ENCODE measurements at places on chromosomes 1 and 21.

GRCh38 chr1:202571719-202572339 is 138.4 kb downstream of the SYT2 start:
- no peak for DNase-seq

DNA sequence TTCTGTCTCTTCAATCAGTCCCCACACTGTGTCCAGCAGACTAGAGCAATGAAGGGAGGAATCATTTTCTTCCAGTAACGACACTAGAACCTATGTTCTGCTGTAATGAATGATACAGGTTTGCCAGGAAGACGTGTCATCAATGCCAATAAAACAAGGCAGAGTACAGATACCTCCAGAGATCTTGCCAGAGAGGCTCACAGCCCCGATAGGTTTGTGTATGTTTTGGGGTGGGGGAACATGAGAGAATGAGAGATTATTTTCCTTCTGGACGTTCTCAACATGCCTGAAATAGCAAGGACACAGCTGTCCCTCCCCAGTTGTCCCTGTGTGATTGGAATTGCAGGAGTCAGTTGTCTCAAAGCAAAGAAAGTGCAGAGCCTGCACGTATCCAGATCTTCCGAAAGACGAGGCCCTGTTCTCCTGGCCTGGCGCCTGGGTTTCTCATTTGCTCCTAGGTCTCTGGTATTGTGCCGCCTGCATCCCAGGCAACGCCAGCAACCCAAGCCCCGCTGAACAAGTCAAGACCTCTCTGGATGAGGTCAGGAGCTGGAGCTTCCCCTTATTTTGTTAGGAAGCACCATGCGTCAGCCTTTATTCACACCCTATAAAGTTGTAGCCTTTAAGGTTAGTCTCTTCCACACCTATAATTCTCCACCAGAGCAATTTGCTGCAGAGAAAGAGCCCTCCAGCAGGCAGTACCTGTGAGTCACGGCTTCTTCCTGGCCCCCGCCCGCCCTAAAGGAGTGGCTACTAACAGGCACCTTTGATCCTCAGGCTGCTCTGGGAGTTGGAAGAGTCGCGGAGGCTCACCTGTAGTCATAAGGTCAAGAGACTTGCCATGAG is 130.5 kb downstream of the TOMM20 start:
- peak; percentile 6 for DNase-seq

DNA sequence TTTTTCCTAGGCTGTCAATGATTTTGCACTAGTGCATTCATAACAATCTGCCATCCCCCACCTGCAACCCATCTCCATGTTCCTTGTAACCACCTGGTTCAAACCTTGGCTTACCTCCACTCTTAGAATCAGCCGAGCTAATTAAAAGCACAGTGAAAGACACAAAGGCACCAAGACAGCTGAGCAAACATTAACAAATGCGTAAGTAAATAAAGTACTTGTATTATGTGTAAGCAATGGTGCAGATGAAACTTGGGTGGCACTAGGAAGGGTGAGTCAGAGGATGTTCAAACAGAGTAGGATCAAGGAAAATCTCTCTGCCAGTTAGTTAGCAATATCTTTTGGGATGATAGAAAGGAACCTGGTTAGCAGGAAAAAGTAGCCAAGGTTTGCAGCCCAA is 5.1 kb upstream of the FOXJ3 start:
- DNase-seq: no peak

GRCh38 chr1:53237638-53238037 is 680 bp downstream of the MAGOH start:
- no peak for DNase-seq

DNA sequence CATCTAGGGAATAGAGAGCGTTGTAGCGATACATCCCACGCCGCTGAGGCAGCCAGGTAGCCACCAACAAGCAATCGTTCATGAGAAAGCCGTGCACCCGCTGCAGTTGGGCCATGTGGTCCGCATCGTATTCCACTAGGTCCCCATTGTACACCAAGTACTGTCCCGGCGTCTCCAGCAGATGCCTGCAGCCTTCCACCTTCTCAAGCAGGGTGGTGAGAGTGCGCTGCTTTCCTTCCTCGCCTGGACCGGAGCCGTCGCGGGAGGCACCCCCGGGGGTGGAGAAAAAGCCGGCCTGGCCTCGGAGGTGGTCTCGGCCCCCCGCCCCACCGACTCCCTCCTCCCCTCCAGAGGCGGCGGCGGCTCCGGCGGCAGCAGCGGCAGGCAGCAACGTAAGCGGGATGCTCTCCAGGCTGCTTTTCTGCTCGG is 595 bp downstream of the EXOC8 start:
- DNase-seq: no peak

- no peak for DNase-seq
Observed at GRCh38 chr1:244239261-244239770, 188.2 kb downstream of the ZBTB18 start.

DNA sequence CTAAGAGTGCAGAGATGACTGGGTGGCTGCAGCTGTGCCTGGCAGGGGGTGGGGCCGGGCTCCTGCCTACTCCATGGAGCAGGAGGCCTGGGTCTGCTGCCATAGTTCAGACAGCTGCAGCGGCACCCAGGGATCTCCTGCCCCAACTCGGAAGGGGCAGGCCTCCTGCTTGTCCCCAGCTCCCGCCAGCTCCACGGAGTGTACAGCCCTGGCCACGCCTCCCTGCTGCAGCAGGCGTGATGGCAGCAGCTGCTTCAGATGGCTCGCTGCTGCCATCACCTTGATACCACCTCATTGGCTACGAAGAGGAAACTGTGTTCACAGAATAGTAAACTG is 35.9 kb downstream of the ACTL8 start:
- DNase-seq: no peak

DNA sequence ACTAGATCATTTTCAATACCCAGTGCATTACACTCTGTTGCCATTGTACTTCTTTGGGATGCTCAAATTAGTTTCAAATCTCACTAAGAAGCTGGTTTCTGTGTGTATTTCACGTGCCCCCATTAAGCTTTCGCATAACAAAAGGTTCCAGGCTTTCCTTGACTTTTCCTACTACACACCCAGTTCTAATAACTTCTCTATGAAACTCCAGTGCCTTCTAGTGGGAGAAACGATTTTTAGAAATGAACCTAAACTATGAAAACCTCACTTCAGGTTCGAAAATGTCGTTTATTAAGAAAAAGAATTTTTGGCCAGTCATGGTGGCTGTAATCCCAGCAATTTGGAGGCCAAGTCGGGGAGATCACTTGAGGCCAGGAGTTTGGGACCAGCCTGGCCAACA is 2.8 kb downstream of the CFHR4 start:
- DNase-seq: no peak

DNA sequence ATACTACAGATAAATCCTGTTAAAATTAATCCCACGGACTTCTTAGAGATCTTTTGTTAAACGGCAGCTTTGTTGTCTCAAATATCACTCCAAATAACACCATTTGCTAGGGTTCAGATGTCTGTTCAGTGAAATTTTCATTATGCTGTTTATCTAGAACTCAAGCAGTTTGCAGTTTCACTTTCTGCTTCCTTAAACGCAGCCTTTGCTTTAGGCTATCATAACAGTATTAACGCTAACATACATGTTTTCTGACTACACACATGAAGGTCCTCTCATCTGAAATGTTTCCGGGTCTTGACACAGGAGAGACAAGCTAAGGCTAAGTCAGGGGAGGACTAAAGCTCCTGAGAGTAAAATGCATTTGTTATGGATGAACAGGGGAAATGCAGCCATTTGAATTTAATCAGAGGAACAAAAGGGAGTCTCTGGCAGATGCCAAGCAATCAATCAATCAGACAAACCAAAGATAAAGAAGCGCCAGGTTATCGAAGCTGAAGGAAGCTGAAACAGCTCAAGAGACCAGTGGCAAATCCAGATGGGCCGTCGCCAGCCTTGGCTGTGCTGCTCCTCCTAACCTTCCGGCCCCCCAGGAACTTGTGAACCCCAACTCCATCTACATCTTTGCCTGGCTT is 16.9 kb downstream of the CCSAP start:
- no peak for DNase-seq

DNA sequence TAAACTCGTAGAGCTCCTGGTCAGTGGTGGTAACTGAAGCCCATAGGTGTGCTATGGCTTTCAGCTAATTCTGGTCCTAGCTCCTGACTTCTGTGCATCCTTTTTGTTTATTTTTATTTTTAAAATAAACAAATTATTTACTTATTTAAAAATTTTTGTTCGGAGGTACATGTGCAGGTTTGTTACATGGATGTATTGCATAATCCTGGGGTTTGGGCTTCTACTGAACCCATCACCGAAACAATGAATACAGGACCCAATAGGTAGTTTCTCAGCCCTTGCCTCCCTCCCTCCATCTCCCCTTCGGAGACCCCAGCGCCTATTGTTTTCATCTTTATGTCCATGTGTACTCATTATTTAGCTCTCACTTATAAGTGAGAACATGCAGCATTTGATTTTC is 143.8 kb downstream of the URB2 start:
- no peak for DNase-seq

GRCh38 chr1:220521778-220522177 is 6.2 kb upstream of the MARK1 start:
- no peak for DNase-seq

DNA sequence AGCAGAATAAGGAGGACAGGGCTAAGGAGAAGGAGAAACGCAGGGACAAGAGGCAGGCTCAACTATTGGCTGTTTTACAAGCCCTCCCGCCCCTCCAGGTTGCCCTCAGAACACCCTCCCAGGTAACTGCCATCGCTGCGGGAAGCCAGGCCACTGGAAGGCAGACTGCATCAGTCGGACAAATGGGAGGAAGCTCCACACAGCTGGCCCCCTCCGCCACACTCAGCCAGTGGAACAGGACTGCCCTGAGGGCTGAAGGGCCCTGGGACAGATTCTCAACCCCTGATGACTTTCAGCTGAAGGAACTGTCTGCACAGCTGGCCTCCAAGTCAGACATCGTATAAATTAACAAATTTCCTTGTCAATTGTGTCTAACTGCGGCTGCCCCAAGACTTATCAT is 21.8 kb downstream of the LRRC3 start:
- DNase-seq: no peak

DNA sequence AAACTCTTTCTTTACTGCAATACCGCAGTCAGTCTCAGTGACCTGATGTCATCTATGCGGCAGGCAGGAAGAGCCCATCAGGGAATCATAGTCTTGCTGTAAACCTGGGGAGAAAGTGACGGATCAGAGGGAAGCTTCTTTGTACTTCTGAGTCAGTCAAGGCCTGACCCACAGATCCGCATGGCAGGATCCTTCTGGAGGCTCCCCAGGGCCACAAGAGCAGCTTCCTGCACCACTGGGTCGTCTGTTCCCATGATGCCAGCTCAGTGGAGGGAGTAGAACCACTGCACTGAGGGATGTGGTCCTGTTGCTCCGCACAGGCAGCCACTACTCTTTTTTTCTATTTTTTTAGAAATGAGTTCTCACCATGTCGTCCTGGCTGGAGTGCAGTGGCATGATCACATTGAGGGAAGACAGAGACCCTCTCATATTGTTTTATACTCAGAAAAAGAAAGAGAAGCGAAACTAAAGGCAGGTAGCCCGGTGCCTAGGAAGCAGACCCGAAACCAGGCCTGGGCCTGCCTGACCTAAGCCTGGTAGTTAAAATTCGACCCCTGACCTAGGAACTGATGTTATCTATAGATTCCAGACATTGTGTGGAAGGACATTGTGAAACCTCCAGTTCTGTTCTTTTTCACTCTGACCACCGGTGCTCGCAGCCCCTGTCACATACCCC is 6.3 kb upstream of the ERVH48-1 start:
- no peak for DNase-seq

- no peak for DNase-seq
Observed at GRCh38 chr1:235100194-235100772, 28.4 kb downstream of the TOMM20 start.

DNA sequence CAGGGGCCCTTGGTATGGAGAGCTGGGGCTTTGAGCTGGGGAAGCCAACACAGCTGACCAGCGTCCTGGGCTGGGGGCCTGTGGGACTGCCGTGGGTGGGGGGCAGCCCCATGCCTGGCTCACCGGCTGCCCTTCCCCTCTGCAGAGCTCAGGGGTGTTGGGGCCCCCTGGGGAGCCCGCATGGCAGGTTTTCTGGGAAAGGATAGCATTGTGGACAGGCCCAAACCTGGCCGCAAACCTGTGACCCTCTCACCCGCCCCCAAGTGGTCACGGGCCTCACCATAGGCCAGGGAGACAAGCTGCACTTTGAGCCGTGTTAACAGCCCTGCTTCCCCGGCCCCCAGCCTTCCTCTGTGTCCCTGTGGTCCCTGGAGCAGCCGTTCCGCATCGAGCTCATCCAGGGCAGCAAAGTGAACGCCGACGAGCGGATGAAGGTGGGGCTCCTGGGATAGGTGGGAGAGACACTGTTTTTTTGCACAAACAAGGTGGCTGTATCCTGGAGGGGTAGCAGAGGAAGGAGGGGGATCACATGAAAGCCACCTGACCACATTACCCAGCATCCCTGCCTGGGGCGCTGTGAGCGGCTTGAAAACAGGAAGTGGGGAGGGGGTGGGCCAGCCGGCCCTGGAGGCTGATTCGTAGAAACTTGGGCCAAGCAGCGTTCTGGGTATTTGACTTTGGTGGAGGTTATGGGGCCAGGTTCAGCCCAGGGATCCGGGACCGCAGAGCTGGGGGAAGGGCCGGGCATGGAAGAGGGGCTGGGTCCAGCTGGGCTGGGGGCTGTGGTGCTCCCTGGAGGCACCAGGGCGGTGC is 65.9 kb downstream of the PIK3CD start:
- no peak for DNase-seq

DNA sequence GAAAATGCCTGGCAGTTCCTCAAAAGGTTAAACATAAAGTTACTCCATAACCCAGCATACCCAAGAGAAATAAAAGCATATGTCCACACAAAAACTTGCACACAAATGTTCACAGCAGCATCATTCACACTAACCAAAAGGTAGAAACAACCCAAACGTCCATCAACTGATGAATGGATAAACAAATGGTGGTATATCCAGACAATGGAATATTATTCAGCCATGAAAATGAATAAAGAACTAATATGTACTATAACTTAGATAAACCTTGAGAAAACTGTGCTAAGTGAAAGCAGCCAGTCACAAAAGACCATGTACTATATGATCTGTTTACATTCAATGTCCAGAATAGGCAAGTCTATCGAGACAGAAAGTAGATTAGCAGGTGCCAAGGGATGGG is 60.4 kb downstream of the CAMK2N1 start:
- DNase-seq: no peak

DNA sequence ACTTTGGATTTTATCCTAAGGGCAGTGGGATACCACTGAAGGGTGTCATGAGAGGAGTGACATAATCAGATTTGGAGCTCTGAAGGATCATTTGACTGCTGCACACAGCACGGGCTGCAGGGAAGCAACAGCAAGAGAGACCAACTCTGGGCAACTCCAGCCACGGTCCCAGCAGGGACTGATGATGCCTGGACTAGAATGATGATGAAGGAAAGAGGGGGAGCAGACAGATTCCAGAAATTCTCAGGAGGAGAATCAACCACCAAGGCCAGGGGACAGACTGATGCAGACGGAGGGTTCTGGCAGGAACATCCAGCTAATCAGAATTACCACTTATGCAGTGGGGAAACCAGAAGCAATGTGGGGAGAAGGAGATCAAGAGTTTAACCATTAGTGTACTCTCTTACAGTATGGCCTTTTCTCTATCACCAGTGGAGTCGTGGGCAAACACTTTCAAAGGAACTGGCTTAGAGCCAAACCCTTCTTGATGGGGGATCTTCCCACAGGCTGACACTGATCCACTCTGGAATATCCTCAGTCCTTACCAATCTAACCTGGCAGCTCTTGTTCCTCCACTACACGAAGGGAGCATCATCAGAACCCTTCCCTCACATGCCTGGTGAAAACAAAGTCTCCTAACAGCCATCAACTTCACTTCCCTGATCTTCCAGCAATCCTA is 3.3 kb downstream of the URB1 start:
- DNase-seq: peak; percentile 35
